ENCODE measurements at places on chromosomes 16 and 17. TPM values are rescaled to one million over a fixed set of nuclear protein-coding genes. Genes with fewer than 3 reads are reported as not detected.

Gene MFSD6L
- not detected for total RNA-seq

DNA sequence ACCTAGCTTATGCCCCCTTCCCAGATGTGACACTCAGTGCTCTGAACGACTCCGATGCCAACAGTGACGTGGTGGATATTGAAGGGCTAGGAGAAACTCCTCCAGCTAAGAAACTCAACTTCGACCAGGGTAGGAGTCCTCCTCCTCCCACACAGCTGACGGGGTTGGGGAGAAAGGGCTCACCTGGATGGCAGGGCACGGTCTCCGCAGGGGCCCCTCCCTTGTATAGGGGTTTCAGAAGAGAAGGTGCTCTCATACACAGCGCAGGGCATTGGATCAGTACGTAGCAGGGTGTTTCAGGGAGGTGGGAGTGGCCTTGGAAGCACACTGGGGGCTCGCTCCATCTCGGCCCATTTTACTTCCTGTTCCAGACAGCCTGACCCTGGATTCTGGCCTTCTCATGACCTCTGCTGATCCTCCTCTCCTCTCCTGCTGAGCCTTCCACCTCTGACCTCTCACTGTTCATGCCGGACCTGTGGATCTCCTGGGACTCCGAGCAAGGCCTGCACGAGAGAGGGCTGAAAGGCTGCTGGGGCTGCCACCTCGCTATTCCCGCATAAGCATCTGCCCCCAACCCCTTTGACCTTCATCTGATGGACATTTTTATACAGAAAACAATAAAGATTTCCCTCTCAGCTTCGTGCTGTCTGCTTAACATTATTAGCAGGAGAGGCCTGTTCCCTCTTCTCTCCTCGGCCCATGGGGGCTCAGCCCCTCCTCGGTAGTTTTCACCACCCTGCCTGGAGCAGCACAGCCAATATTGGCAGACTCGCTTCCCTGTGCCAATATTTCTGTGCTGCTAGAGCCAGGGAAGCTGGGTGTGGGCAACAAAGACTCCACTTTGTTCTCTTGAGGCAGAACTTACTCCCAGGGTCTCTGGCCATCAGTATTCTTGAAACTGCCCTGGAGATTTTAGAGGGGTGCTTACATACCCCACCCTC lies 4.7 kb downstream of the RNASEK start:
- no peak for DNase-seq

DNA sequence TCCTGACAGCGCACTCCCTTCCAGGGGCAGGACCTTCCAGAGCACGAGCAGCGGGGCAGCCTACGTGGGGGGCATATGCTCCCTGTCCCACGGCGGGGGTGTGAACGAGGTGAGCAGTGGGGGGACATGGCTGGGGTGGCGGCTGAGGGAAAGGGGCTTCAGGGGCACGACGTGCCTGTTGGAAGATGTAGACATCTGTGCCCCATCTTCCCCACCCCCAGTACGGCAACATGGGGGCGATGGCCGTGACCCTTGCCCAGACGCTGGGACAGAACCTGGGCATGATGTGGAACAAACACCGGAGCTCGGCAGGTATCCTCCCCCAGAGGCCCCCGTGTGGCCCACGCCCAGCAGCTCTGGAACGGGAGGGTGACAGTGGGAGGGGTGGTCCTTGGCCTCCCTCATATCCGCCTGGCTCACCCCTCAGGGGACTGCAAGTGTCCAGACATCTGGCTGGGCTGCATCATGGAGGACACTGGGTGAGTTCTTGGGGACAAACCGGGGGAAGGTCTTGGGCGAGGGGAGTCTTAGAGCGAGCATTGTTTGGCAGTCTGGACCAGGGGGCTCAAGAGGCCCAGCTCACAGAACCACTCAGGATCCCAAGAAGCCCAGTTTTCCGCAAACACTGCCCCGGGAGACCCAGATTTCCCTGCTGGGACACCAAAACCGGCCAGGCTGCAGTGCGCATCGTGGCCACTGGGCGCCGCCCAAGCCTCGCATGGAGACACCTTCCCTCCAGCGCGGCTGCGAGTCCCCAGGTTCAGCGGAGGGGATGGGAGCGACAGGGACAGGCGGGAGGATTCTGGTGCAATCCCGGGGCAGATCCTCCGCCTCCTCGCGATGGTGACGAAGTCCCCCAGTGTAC lies 15.7 kb downstream of the ADAM11 start:
- peak; percentile 86 for DNase-seq

- no peak for DNase-seq
Observed at GRCh38 chr17:13099089-13099735, 81.4 kb upstream of the ELAC2 start.

DNA sequence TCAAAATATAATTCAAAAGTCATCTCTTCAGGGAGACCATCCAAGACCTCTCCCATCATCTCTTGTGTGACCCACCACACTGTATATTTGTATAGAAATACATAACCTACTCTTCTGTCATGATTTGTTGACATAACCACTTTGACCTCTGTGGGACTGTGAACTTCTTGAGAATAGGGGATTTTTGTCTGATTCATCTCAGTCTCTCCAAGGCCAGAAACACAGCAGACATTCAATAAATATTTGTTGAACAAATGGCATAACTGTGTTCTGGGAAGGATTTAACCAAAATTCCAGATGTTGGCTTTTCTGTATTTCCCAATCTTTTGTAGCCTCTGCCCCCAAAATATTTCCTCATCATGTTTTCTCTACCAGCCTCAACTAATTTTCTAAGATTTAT lies 169.7 kb downstream of the CDH11 start:
- DNase-seq, result no peak

DNA sequence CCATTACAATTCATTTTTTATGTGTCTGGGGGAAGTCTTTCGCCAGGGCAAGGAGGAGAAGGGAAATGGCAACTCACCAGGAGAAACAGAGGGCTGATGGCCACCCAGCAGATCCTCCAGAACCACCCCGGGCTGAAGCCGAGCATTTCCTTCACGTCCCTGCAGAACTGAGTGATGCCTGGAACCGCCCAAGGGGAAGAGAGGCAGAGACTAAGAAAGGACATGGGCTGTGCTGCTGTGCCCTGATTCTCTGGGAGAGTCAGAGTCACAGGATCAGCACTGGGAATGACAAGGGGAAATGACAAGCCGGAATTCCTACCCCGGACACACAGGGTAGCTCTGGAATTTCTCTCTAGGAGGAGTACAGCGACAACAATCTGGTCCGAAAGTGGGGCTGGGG lies 27.8 kb downstream of the SLC6A4 start:
- no peak for DNase-seq

Gene CFAP119
- 0.40 TPM for total RNA-seq

DNA sequence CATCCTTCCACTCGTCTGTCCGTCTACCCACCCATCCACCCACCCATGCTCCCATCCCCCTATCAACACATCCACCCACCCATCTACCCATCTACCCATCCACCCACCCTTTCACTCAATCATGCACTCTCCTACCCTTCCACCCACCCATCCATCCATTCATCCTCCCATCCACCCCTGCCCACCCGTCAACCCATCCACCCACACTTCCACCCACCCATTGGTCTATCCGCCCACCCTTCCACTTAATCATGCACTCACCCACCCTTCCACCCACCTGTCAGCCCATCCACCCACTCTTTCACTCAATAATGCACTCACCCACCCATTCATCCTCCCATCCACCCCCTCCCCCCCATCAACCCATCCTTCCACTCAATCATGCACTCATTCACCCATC lies 250.0 kb upstream of the EEF2KMT start:
- DNase-seq, result no peak

DNA sequence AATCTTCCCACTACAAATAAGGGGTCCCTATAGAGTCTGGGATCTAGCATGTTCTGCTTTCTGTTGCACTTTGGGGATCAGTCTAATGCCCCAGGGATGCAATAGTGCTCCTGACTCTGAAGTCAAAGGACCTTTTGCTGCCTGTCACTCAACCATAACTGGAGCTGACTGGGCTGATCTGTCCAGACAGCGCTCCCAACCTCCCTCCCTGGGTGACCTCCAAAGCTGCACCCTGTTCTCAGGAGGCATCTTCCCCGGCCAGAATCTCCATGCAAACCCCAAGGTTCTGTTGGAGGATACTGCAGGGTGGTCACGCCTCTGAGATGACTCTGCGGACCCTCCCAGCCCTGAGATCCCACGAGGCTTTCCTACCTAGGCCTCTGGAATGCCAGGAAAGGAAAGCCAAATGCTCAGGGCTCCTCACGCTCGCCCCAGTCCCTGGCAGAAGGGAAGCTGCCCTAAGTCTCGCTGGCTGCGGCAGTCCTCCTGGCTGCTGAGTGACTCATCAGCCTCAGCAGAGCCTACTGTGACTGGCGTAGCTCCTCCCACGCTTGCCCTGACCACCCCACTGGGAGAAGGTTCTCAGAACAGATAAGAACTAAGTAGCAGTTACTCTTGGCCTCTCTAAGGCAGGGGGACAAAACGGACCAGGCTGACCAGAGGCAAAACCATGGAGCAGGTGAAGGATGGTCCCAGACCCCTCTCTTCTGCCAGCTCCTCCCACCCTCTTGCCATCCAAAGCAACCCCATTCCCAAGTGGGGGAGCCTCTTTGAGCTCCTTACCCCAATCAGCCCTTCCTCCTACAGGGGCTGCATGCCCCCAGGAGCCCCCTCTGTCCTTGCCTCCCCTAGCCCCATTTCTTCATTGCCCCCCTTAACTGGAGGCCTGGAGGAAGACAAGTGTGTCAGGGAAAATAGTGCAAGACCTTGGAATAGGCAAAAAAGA lies 124.1 kb upstream of the TNRC6C start:
- DNase-seq, result no peak

Gene NPTX1
- total RNA-seq, result 0.25 TPM

- no peak for DNase-seq
Observed at GRCh38 chr16:87412371-87412995, 20.3 kb downstream of the MAP1LC3B start.

DNA sequence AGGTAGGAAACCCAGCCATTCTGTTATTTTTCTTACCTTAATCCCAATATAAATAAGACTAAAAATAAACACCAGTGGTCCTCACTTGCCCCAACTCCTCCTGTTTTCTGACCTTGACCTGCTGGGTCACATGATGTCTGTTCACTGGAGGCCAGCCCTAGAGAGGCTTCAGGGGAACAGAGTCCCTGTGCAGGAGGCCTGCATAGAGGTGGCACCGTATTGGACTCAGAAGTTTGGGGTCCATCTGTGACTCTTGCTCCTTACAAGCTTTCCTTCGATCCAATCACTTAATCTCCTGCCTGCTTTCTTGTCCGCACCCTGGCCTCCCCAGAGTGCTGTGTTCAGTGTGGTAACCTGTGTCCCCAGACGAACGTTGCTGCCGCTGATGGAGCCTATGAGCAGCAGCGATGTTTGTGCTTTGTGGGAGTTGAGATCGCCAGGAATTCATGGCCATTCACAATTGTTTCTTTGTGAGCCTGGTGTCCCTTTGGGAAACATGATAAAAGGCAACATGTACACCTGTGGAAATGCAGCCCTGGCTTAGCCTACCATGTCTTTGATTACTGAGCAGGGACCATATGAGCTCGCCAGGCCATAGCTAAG lies 4.7 kb downstream of the IGSF6 start:
- no peak for DNase-seq

Gene KRT31
- total RNA-seq, result not detected

- no peak for DNase-seq
Observed at GRCh38 chr17:49576088-49576916, 631 bp downstream of the NXPH3 start.

- no peak for DNase-seq
Observed at GRCh38 chr17:19485800-19486340, 47.8 kb upstream of the SLC47A1 start.

Gene OR1F1
- not detected for total RNA-seq

DNA sequence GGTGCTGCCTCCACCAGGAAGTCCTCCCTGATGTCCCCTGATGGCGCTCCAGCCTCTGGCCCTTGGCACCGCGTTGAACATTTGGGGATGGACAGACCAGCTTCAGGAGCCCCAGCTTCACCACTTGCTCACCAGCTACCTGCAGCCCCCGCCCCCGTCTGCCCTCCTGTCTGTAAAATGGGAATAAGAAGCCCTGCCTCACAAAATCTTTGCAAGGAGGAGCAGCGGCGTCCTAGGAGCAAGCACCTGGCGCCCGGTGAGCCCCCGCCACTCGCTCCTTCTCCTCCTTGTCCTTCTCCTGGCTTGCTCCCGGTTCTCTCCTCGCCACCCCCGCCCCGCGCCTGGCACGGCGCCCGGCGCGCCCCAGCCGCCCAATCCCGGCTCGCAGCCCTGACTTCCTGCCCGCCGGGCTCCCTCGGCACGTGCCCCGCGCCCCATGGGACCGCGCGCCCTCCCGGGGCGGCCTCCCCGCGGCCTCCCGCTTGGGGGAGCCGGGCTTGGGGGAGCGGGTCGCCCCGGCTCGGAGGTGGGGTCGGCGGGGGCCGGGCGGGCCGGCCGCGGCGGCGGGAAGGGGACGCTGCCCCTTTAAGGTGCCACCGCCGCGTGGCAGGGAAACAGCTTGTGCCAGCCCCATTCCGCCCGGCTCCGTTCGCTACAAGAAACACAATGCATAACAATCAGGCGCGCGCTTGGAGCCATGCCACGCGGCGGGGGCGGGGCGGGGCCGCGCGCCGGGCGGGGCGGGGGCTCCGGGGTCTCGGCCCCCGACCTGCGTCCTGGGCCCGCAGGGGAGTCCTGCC lies 9.1 kb upstream of the PPP1R1B start:
- DNase-seq, result peak; percentile 73

- no peak for DNase-seq
Observed at GRCh38 chr16:19265380-19265930, 20.1 kb upstream of the CLEC19A start.

Measured in left lobe of liver (tissue), 2 donors.